Iris pigment epithelial cell (primary cell): ENCODE measurements at places on chromosomes 2 and 18.

GRCh38 chr2:10826026-10826425 lies 13.4 kb upstream of the PDIA6 start:
- DNase-seq, result no peak

DNA sequence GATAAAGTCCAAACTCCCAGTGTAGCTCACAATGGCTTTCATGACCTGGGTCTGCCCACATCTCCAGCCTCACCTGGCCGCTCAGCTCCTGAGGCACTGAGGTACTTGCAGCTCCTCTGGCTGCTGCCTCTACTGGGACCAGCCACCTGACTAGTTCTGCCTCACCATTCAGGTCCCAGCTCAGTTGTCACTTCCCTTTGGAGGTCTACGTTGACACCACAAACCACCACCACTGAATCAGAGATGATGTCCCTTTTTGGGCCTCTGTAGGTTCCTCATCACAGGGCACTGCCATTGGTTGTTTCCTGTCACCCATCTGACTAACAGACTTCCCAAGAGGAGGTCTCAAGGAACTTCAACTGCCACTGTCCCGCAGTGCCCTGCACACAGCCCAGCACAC lies 21.2 kb downstream of the SPP2 start:
- no peak for DNase-seq

- DNase-seq, result peak; percentile 96
Observed at GRCh38 chr2:43540021-43540779, 55.6 kb downstream of the THADA start.

- no peak for DNase-seq
Observed at GRCh38 chr2:145481334-145481922, 961.5 kb upstream of the ZEB2 start.

DNA sequence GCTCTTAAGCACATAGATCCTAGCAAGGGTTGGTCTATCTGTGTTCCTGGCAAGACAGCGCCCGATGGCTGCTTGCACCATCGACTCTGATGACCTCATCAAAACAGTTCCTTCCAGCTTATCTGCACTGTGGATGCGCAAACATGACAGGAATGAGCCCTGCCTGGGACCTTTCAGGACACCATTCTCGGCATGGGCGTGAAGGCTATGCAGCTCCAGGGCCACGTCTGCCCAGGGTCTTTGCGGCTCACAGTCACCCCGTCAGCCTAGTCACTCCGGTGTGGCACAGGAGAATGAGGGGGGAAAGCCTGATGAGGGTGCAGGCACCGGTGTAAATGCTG lies 147.8 kb upstream of the TWIST2 start:
- peak; percentile 78 for DNase-seq

DNA sequence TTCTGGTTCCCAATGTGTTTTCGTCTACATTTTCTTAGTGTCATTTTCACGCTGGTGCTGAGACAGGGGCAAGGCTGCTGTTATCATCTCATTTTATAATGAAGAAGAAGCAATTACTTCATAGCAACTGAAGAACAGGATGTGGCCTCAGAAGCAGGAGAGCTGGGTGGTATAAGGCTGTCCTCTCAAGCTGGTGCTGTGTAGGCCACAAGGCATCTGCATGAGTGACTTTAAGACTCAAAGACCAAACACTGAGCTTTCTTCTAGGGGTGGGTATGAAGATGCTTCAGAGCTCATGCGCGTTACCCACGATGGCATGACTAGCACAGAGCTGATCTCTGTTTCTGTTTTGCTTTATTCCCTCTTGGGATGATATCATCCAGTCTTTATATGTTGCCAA lies 7.3 kb downstream of the IL36G start:
- DNase-seq, result no peak

- DNase-seq, result no peak
Observed at GRCh38 chr2:125085904-125086303, 1060.8 kb downstream of the CNTNAP5 start.

- no peak for DNase-seq
Observed at GRCh38 chr2:150531591-150531990, 44.1 kb upstream of the RND3 start.

DNA sequence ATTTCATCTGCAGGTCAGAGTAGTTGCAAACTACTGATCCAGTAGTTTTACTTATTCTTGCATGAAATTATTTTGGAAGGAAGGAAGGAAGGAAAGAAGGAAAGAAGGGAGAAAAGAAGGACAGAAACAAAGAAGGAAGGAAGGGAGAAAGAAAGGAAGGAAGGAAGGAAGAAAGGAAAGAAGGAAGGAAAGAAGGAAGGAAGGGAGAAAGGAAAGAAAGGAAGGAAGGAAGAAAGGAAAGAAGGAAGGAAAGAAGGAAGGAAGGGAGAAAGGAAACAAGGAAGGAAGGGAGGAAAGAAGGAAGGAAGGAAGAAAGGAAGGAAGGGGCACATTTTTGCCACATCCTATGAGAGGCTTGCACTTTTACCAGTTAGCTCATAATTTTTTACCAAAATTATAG lies 186.2 kb downstream of the LRRTM4 start:
- no peak for DNase-seq

- DNase-seq, result peak; percentile 72
Observed at GRCh38 chr2:33497221-33497650, 20.8 kb downstream of the RASGRP3 start.

- no peak for DNase-seq
Observed at GRCh38 chr18:75723521-75724340, 296.2 kb upstream of the SMIM21 start.

- no peak for DNase-seq
Observed at GRCh38 chr2:24354957-24355356, 5.4 kb downstream of the ITSN2 start.

GRCh38 chr18:55314031-55314430 lies 274.0 kb downstream of the TCF4 start:
- no peak for DNase-seq

DNA sequence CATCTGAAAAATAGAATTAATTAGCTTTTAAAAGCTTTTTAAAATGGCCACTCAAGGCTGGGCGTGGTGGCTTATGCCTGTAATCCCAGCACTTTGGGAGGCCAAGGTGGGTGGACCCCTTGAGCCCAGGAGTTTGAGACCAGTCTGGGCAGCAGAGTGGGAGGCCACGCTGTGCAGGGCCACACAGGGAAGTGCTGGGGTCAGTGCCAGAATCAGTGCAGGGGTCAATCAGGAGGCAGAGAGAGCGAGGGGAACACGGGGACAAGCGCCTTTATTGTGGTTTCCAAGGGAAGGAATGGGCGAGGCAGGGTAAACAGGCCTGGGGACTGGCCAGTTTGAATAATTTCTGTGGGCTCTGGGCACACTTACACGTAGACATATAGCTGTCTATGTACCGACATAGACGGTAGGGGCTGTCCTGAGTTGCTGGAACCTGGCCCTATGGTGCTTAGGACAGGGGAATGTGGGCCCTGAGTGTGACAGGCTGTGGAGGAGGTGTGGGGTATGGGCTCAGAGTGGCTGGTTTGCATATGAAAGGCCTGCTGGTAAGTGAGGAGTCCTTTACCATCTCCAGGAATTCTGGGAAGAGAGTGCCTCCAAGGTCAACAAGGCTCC lies 42.9 kb downstream of the DYSF start:
- DNase-seq, result no peak

GRCh38 chr2:178105566-178105965 lies 6.7 kb upstream of the RBM45 start:
- DNase-seq, result no peak

- no peak for DNase-seq
Observed at GRCh38 chr2:95308426-95308990, 11.4 kb downstream of the KCNIP3 start.

DNA sequence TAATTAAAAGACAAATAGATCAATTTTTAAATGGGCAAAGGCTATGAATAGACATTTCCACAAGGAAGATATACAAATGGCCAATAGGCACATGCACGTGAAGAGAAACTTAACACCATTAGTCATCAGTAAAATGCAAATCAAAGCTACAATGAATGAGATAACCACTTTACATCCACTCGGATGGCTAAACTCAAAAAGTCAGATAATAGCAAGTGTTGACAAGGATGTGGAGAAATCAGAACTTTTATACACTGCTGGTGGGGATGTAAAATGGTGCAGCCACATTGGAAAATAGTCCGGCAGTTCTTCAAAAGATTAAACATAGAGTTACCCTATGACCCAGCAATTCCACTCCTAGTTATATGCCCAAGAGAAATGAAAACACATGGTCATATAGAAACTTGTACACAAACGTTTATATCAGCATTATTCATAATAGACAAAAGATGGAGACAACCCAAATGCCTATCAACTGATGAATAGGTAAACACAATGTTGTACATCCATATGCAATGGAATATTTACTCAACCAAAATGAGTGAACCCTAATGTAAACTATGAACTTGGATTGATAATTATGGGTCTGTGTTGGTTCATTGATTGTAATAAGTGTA lies 51.1 kb downstream of the SMAD7 start:
- no peak for DNase-seq
